ENCODE measurements at places on chromosomes 5 and 9.
A peak's percentile ranks its signal among the peaks of the same experiment; 100 is the strongest.

GRCh38 chr9:130732136-130732535 is 38.6 kb downstream of the EXOSC2 start:
- no peak for DNase-seq

- DNase-seq: no peak
These were observed 464.7 kb upstream of the C9orf72 start for GRCh38 chr9:28037968-28038367.

- DNase-seq: no peak
These were observed 66.2 kb downstream of the SFXN1 start for GRCh38 chr5:175544586-175544985.

GRCh38 chr5:44001675-44002380 is 387.4 kb downstream of the FGF10 start:
- DNase-seq: no peak

DNA sequence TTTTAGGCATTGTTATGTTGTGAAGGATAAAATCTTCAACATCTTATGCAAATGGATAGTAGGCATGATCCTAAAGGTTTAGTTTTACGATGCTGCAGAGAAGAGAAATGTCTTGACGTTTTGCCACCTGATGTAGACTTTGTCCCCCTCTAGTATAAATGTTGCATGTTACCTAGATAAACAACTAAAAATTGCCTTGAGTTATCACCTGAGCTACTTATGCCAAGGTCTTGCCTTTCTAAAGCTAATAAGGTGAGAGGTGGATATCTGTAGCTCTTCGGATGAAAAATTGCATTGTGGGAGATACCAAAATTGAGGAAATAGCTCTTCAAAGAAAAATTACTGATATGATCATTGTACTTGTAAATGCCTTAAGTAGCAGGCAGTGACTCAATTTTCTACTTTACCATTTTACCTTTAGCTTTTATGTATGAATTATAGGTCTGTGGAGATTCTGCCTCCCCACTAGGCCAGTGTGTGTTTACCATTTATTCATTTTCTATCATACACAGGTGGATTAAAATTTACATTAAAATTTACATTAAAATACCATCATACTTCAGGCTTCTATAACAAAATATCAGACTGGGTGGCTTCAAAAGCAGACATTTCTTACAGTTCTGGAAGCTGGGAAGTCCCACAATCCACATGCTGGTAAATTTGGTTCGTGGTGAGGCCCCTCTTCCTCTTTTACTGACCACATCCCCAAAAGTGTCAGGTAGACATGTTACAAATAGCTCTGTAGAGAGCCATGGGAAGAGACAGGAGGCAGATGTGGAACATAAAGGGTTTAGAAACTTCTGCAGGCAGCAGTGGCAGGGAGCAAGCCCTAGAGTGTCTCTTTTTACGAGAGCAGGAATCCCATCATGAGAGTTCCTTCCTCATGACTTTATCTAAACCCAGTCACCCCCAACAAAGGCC is 100.7 kb upstream of the ERBIN start:
- DNase-seq: peak; percentile 55

- no peak for DNase-seq
These were observed 63.2 kb upstream of the IQGAP2 start for GRCh38 chr5:76339919-76340318.

DNA sequence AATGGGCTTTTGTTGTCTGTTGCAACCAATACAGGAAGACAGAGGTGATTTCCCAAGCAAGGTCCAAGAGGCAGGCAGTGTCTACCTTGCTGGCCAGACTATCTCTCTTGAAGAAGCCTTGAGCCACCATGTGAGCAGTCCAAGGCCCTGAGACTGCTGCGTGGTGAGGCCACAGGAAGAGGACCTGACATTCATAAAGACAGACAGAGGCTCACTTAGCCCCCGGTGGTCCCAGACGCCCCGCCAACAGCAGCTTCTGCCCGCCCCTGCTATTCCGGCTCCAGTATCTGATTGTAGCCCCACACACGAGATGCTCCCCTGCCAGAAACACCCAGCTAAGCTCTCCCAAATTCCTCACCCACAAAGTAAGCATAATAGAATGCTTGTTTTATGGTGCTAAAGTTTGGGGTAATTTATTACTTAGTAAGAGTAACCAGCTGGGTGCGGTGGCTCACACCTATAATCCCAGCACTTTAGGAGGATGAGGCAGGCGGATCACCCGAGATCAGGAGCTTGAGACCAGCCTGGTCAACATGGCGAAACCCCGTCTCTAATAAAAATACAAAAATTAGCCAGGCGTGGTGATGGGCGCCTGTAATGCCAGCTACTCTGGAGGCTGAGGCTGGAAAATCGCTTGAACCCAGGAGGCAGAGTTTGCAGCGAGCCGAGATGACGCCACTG is 22.8 kb upstream of the FUBP3 start:
- no peak for DNase-seq

DNA sequence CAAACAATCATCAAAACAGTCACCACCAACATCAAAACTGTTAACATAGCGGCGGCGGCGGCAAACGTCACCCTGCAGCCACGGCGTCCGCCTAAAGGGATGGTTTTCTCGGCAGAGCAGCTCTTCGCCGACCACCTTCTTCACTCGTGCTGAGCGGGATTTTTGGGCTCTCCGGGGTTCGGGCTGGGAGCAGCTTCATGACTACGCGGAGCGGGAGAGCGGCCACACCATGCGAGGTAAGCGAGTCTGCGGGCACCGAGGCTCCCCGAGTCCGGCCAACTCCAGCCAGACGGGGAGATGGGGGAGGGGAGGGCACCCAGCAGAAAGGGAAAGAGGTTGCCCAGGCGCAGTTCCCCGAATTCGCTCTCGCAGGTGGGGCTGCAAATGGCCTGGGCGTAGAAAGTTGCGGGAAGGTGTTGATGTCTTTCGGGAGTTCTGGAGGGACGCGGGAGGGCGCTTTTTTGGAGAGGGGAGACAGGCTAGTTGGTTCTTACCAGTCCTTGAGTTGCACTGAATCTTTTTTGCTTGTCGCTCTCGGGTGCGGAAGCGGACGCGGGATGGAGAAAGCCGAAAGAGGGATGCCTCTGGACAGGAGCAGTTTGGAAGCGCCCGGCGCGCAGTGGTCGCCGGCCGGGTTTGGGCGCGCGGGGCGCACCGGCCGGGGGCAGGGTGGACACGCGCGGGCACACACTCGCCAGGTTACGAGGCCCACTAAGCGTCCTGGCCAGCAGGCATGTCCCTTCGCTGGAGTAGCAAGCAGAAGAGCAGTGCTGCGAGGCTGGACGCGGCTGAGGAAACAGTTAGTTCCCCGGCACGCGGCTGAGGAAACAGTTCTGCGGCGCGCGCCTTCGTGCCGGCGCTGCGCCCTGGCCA is 849 bp downstream of the RORB start:
- no peak for DNase-seq

GRCh38 chr5:129377504-129377903 is 82.6 kb upstream of the ADAMTS19 start:
- no peak for DNase-seq

- peak; percentile 40 for DNase-seq
These were observed 9.2 kb upstream of the EGFL7 start for GRCh38 chr9:136653323-136654079.

GRCh38 chr5:168670881-168671575 is 91.9 kb upstream of the PANK3 start:
- no peak for DNase-seq

GRCh38 chr5:134095293-134095692 is 19.2 kb upstream of the TCF7 start:
- DNase-seq: no peak

- DNase-seq: no peak
These were observed 57.4 kb upstream of the ANGPTL2 start for GRCh38 chr9:127179633-127180441.

- DNase-seq: no peak
These were observed 230.8 kb downstream of the BNC2 start for GRCh38 chr9:16639644-16640043.

Data from hematopoietic multipotent progenitor cell treated with erythropoietin and hydrocortisone succinate and interleukin-3 and kit ligand, for 6 days (in vitro differentiated cells).